Stomach (tissue), 19 donors: ENCODE measurements at places on chromosomes 12 and 14. TPM values are rescaled to one million over a fixed set of nuclear protein-coding genes. Genes with fewer than 3 reads are reported as not detected.

DNA sequence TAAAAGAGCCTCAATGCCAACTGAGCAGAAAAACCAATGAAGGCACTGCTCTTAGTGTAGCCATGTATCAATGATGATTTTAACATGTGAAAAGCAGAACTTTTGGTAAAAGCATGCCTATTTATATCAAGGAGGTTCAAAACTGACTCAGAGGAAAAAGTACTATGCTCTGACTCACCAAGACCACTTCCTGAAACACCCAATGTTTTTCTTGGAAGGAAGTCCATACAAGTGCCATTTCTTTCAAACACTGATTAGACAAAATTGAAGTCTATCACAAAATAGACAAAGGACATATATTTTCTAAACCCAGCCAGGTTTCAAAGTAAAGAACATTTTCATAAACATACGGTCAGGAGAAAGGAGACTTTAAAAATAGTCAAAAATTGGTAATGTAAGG is 88.6 kb downstream of the EPS8 start:
- no peaks in the 10 kb centered on the region for H3K36me3 ChIP-seq
- no peak overlapping the region for H3K4me3 ChIP-seq
- no peak for DNase-seq
- peak overlapping the region; percentile 27 for H3K27ac ChIP-seq
- H3K4me1 ChIP-seq, result peaks cover 37% of the 10 kb centered on the region

- H3K4me1 ChIP-seq, result peaks cover 11% of the 10 kb centered on the region
- no peaks in the 10 kb centered on the region for H3K27me3 ChIP-seq
- peak; percentile 47 for DNase-seq
- no peaks in the 10 kb centered on the region for H3K36me3 ChIP-seq
- peak overlapping the region; percentile 51 for H3K27ac ChIP-seq
Observed at GRCh38 chr14:100078997-100079725, 13.9 kb downstream of the EVL start.

DNA sequence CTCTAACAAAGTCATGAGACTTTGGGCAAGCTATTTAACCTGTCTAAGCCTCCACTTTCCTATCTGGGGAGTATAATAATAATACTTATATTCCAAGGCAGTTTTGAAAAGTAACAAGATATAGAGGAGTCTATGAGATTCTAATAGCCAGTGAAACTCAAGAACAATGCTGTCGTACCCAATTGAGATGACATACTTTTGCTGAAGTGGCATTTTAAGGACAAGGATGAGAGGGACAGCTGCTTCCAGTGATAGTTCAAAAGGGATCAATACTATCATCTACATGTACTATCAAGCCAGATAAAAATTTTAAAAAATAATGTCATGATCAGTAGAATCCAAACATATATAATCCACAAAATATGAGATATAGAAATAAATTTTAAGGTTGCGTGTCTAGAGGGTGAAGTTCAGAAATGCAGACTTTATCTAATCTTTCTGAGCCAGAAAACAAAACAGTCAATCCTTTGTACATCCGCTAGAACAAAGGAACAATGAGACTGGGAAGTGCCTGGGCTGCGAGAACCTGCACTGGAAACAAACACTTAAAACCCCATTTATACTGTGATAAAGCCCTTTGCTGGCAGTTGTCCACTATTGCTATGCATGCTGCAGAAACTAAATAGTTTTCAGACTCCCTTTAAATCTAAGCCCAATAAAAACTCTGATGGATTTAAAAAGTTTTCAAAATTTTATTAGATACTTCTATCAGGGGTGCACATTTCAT is 38.6 kb downstream of the PTPRB start:
- H3K27me3 ChIP-seq, result no peaks in the 10 kb centered on the region
- no peak for DNase-seq
- H3K4me3 ChIP-seq, result no peak overlapping the region

DNA sequence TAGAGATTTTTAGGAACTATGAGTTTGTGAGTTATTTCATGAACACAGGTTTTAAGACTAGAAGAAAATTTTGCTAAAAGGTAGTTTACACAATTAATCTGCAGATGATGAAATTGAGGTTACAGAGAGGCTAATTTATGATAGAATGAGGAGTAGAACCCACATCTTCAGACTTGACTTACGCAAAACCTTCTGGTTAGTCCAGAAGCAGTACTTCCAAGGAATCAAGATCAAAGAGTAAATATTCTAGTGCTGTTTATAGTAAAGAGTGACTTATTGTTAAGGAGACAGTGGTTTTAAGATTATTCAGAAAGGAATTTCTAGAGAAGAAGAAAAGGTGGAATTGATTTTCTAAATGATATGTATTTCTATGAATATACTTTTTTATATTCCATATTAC is 10.6 kb upstream of the KITLG start:
- H3K4me3 ChIP-seq, result no peak overlapping the region
- no peaks in the 10 kb centered on the region for H3K27me3 ChIP-seq
- no peak overlapping the region for H3K27ac ChIP-seq
- H3K36me3 ChIP-seq, result peaks cover 12% of the 10 kb centered on the region

DNA sequence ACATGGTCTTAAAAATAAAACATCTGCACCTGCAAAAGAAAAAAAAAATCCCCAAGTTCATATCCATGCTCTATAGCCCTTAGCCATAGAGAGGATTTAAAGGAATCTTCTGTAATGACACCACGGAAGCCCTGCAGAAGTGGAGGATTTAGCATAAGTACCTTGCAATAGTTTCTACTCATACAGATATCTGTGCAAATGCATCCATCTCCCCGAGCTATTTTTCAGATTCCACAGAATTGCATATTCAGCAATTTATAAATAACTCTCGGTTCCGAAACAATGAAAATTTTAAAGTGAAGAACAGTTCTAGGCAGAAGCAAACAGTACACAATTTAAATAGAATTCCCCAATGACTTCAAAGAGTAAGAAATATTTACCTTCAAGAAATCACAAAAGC is 424 bp downstream of the IGF1 start:
- peak overlapping the region; percentile 34 for H3K4me3 ChIP-seq
- DNase-seq, result no peak
- no peaks in the 10 kb centered on the region for H3K36me3 ChIP-seq
- H3K27me3 ChIP-seq, result peaks cover 4% of the 10 kb centered on the region
- no peak overlapping the region for H3K27ac ChIP-seq

- DNase-seq, result no peak
- no peaks in the 10 kb centered on the region for H3K4me1 ChIP-seq
- no peak overlapping the region for H3K27ac ChIP-seq
Observed at GRCh38 chr12:28318273-28318672, 128.0 kb downstream of the CCDC91 start.

ASIC1 gene
- total RNA-seq, result 3.5 TPM

OTX2 gene
- total RNA-seq, result not detected
